ENCODE measurements at places on chromosomes 13 and 19.

- no peak overlapping the region for H3K4me3 ChIP-seq
- H3K27me3 ChIP-seq = no peaks in the 10 kb centered on the region
- DNase-seq = no peak
- no peaks in the 10 kb centered on the region for H3K4me1 ChIP-seq
- H3K27ac ChIP-seq = no peak overlapping the region
Observed at GRCh38 chr13:33978653-33979052, 160.7 kb downstream of the RFC3 start.

- H3K36me3 ChIP-seq = no peaks in the 10 kb centered on the region
- no peak overlapping the region for H3K4me3 ChIP-seq
- H3K4me1 ChIP-seq = no peaks in the 10 kb centered on the region
- H3K27me3 ChIP-seq = no peaks in the 10 kb centered on the region
- no peak overlapping the region for H3K27ac ChIP-seq
Observed at GRCh38 chr13:40764587-40765403, 6.2 kb downstream of the MRPS31 start.

DNA sequence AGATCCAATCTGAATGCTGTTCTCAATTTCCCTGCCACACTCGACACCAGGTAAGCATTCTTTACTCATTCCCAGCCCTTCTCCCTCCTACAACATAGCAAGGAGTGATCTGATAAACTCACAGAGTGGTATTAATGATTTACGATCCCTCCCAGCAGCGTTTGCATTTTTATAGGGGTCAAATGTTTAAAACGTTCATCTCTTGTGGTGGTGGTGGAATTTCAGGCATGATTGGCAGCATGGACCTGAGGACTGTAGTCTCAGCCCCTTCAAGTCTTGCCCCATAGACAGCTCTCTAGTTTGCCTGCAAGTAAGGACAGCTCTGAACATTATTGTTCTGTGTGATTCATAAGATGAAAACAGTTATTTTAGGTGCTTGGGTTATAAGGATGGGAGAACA lies 565.7 kb downstream of the EFNB2 start:
- H3K27ac ChIP-seq = no peak overlapping the region
- DNase-seq = peak; percentile 88
- no peak overlapping the region for H3K4me3 ChIP-seq
- H3K27me3 ChIP-seq = no peaks in the 10 kb centered on the region

DNA sequence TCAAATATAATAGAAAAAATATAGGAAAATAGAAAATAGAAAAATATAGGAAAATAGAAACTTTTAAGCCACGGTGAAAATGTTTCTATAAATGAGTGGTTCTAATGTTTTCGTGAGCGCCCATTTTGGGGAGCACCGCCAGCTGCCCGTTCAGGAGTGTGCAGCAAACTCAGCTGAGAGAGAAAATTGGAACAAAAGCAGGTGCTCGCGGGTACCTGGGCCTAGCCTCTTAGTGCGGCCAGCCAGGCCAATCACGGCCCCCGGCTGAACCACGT lies 204 bp upstream of the PDX1 start:
- no peak overlapping the region for H3K4me3 ChIP-seq
- H3K36me3 ChIP-seq = no peaks in the 10 kb centered on the region
- no peak for DNase-seq

DNA sequence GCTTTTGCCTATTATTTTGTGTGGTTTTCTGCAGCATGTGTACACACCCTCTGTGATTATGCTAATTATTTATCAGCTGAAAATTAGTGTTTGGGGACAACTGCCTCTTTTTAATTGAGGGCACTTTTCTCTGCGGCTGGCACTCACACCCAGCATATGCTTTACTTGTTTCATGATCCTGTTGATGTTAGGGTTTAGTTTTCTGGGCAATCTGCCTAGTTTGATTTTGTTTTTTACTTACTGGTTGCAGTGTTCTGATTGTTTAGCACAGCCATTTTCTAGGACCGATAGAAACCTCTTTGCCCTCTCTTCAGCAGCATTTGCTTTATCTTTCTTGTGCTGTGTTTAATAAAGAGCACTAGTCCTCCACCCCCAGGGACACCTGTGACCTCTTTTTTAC lies 161.6 kb downstream of the PAN3 start:
- no peak overlapping the region for H3K27ac ChIP-seq
- H3K36me3 ChIP-seq = peaks cover 4% of the 10 kb centered on the region
- H3K4me1 ChIP-seq = no peaks in the 10 kb centered on the region
- H3K27me3 ChIP-seq = no peaks in the 10 kb centered on the region
- DNase-seq = no peak
- no peak overlapping the region for H3K4me3 ChIP-seq

GRCh38 chr19:48069435-48069834 lies 25.6 kb upstream of the CABP5 start:
- no peaks in the 10 kb centered on the region for H3K36me3 ChIP-seq
- H3K4me1 ChIP-seq = no peaks in the 10 kb centered on the region
- H3K27ac ChIP-seq = no peak overlapping the region
- no peak overlapping the region for H3K4me3 ChIP-seq
- H3K27me3 ChIP-seq = no peaks in the 10 kb centered on the region

- DNase-seq = no peak
- H3K27me3 ChIP-seq = no peaks in the 10 kb centered on the region
- no peaks in the 10 kb centered on the region for H3K4me1 ChIP-seq
- H3K27ac ChIP-seq = no peak overlapping the region
- no peaks in the 10 kb centered on the region for H3K36me3 ChIP-seq
Observed at GRCh38 chr13:114020750-114021463, 47.0 kb upstream of the C13orf46 start.

Data from kidney (tissue), 22 donors.